GM20000 (cell line): ENCODE measurements at places on chromosomes 7 and 10.
A peak's percentile ranks its signal among the peaks of the same experiment; 100 is the strongest.

DNA sequence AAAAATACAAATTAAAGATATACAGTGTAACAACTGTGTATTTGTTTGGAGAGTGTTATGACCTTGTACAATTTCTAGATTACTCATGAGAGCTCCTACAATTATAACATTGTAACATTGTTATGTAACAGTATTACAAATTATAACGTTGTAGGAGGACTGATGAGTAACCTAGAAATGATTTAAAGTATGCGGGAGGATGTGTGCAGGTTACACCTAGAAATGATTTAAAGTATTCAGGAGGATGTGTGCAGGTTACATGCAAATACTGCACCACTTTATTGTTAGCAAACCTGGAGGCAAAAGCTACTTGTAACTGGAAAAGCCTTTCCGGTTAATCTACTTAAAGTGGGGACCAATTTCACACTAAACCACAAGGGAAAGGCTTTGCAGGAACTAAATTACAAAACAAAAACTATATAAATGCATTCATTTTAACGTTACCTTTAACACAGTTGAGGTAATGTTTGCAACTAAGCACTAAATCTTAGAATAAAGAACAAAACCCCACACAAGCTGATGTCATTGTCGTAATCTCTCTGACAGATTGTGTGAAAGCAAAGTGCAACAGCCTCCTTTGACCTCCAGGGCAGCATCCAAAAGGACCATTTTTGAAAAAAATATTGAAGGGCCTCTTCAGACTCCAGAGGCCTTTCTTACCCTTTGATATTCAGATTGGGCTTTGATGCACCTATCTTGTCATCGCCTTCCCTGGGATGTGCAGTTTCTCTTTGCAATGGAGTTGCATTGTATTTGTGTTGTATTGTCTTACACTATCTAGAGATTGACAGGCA, 522.1 kb upstream of the FOXK1 start:
- DNase-seq: no peak

DNA sequence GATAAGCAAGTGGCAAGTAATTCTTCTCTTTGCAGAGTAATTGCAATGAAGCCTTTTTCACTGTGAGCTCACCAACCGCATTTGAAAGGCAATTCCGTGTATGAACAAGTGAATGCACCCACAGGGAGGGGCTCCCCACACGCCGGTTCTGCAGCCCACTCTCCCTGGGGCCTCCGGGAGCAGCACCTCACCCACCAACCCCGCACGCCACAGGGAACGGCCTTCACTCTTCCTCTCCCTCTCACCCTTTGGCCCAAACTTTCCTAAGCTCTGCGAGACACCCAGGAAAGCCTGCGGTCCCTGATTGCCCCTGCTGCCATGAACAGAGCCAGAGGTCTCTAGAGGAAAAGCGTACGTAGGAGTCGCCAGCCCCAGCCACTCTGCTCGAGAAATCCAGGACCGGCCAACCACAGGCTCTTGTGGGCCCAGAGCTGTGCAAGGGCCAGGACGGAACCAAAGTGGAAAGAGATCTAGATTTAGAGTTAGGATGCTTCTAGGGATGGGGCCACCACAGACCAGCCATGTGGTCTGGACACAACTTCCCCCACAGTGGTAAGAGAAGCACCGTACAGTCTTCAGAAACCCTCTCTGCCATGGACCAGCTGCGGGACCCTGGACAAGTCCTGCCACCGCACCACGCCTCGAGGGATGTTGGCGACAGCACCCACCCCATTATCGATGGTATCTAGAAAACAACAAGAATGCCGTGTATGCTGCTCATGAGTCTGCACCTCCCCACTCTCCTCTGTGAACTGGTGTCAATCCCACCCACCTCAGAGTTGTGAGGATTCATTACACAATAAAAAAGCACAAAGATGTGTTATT, 3.6 kb downstream of the WDR86 start:
- DNase-seq: no peak

- DNase-seq: no peak
Measured at GRCh38 chr10:83522881-83523386, 616.4 kb upstream of the GHITM start.

DNA sequence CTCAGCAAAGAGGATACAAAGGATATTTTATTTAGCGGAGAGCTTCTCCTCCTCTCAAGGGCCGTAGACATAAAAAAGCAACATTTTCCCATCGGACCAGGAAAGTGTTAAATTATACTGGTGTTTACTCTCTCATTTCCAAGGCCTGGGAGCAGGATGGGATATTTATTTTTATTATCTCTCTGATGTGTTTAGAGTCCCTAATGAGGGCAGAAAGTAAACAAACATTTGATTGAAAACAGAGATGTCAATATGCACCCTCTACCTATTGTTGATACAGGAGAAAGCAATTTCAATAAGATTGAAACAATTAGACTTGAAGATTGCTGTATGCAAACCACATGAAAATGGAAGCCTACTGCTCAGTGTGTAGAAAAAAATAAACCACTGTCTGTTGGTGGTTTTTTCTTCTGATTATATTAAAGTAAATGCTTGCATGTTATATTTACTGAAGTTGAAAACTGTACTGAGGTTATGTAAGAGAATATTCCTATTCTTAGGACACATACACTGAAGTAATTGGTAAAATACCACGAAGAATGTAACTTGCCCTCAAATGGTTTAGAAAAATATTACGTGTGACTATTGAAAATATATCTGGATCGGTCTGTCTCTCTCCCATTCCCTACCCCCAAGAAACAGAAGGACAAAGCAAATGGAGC, 59.3 kb downstream of the ATXN7L1 start:
- DNase-seq: no peak

DNA sequence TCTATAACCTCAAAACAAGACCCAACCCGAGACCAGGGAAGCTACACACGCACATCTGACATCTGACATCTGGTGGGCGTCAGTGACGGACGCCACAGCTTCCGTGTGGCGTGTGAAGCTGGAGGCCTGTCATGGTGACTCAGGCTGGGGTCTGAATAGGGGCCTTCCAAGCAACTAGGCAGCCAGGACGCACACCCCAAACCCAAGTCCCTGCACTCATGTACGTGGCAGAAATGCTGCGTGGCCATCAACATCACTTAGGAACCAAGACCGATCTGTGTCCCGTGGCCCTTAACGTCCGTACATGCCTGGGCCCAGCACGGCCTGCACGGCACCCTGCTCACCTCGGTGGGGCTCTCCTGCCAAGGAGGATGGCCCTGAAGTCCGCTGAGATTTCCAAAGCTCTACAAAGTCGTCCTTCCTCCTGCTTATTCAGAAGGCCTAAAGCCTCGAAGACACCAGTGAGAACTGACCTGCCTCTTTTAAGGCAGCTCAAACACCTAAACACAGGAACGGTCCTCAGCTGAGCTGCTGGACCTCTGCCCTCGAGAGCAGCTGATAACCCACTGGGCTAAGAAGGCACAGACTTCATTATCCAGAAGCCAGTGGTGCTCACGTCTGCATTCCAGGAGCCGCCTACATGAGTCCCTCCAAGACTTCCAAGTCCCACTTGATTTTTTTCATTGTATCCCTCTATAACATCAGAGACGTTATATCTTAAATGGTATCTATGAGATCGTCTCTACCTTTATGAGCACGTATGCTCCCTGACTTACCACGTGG, 82.5 kb downstream of the DIP2C start:
- DNase-seq: no peak

DNA sequence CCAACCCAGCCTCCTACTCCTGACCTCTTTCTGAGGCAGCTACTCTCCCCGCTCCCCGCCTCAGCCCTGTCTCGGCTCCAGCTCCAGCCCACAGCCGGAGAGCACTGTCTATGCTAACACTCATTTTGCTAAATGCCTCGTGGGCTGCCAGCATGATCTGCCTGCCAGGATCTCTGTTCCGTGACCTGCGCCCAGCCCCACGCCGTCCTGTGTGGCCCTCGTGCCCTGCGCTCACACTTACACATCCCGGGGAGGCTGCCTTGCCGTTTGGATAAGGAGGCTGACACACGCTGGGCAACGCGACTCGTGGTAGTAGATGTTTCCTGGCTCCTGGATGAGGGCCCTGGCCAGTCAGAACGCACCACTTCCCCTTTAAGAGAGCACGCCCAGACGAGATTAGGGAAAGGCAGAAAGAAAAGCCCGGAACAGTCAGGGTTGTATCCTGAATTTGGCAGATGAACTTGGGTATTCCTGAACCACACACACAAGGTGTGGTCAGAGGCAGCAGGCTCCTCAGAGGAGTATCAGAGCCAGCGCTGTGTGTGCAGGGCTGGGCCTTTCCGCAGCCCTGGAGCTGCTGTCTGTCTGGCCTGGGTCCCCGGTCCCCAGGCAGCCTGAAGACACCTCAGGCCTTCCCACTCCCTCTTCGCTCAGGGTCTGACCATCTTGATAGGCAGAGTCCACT, 97.7 kb upstream of the EFCAB10 start:
- DNase-seq: peak; percentile 28

DNA sequence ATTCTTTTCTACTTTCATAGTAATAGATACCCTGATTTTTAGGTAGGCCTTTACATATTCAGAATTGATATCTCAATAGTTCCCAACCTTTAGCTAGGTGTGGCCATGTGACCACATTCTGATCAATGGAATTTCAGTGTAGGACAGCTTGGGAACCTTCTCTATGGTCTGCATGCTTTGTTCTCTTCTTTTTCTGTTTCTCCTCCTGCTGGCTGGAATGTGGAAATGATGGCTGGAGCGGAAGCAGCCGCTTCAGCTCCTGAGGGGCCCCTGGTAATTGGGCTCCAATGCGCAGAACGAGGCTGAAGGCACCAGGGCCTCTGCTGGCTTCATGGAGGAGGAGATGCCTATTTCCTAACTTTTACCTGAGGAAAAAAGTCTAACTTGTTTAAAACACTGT, 152.6 kb downstream of the ZMYND11 start:
- no peak for DNase-seq

DNA sequence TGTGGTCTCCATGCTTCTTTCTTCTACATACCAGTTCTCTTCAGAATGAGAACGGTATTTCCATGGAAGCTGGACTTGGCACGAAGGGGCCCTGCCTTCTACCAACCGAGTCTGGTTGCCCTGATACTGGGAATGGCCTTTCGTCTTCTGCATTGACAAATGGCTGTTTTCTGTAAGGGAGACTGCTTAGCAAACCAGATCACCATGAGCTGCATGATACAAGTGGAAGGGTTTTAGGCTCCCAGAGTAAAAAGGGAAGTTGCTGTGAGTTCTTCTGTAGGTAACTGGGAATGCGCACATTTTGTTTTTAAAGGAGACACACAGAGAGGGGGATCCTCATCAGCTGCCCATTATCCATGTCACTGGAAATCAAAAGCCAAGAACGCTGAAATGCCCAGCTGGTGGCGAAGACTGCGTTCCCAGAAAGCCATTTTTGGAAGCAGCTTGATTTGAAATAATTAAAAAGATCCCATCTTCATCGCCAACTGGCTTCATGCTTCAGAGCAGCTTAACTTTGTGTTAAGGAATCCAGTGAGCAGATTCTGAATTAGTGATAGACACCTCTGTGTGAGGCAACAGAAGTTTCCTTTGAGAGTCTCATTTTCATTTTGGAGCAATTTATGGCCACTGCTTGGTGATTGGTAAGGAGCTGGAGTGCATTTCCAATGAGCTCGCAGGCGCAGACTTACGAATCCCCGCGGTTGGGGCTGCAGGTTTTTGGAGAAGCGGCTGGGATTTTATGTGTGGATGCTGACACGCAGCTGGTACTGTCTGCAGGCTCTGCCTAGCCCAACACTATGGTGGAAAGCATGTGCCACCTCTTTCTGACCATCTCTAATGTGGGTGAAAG, 672.7 kb upstream of the FOXK1 start:
- no peak for DNase-seq

- no peak for DNase-seq
Measured at GRCh38 chr7:131244259-131244852, 83.3 kb upstream of the MKLN1 start.

GRCh38 chr7:116339564-116339963, 129.2 kb downstream of the TES start:
- DNase-seq: no peak

- no peak for DNase-seq
Measured at GRCh38 chr7:106952658-106953231, 87.7 kb downstream of the PIK3CG start.

GRCh38 chr7:33979300-33979806, 74.0 kb downstream of the BMPER start:
- DNase-seq: no peak

- no peak for DNase-seq
Measured at GRCh38 chr7:138907850-138908249, 73.3 kb downstream of the KIAA1549 start.

- DNase-seq: peak; percentile 68
Measured at GRCh38 chr7:128937647-128938543, at the start of gene IRF5. IRF5 (plus strand) TSS chr7:128937927; CDS start chr7:128942082, 4,155 bp downstream.

DNA sequence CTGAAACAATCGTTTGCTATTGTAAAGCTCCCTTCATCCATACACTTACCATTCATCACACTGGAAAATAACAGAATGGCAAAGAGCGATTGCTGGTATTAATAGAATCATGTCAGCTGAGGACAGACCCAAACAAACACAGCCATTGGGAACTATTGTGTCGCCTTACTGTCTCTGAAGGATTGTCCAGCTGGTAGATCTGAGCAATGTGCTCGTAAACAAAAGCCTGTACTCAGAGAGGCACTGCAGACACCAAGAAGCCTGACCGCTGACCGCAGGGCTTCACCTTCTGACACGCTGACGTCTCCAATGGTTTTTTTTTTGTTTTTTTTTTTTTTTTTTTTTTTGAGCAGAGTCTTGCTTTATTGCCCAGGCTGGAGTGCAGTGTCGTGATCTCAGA, 151.0 kb upstream of the FRMD4A start:
- DNase-seq: no peak

GRCh38 chr10:70052462-70053217, at the start of gene MACROH2A2:
MACROH2A2 (plus strand) TSS chr10:70052846; CDS start chr10:70075659, 22,813 bp downstream.
- DNase-seq: peak; percentile 16

- no peak for DNase-seq
Measured at GRCh38 chr10:78688901-78689583, 379.7 kb upstream of the ZMIZ1 start.

- peak; percentile 24 for DNase-seq
Measured at GRCh38 chr7:103988468-103989199, 824 bp downstream of the RELN start.

DNA sequence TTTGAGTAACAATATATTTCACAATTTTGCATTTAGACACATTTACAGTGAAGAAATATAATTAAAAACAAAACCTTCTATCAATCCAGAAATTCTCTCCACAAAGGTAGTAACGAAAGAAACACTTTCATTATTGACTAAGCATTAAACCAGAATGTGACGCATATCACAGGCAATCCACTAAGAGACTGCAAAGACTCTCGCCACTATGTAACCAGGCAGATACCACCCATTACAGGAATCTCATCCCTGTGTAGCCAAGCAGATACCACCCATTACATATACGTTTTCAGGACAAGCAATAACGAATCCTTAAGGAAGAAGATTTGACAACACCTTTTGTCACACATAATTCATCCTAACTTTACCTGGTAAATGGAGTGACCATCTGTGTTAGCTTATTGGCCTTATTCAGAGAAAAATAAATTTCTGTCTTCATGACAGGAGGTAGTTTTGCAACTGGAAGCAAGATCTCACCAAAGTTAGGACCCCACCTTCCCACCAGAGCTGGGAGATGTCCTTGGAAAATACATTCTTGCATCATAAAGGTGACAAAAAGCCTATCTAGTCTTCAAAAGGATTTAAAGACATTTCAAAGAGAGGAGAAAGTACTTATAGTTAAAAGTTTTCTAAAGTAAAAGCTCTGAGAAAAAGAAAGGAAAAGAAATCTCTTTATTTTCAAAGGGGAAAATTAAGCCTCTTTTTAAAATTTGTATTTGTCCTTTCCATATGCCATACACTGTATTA, 30.8 kb downstream of the LRRC17 start:
- DNase-seq: no peak
